H4 (cell line): ENCODE measurements at places on chromosomes 7 and 10. TPM values are rescaled to one million over a fixed set of nuclear protein-coding genes. Genes with fewer than 3 reads are reported as not detected.

Gene TAS2R38
- total RNA-seq, result not detected in 2 replicates

Gene NCF1
- total RNA-seq, result not detected in 2 replicates

DNA sequence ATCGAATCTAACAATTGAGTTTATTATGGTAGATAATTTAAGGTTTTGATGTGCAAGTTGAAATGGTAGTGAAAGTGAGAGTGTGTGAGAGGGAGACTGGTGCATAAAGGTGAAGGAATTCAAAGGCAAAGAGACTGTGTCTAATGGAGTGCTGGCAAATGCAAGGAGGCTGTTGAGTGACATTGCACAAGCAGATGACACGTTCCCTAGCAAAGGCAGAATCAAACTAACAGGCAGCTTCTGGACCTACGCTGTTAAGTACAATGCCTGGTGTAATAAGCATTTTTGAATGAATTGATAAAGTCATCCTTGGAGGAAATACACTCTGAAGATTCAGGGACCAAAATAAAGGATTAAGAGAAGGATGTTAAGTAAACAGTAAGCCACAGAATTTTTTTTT, 11.7 kb upstream of the GPR141 start:
- DNase-seq, result no peak

DNA sequence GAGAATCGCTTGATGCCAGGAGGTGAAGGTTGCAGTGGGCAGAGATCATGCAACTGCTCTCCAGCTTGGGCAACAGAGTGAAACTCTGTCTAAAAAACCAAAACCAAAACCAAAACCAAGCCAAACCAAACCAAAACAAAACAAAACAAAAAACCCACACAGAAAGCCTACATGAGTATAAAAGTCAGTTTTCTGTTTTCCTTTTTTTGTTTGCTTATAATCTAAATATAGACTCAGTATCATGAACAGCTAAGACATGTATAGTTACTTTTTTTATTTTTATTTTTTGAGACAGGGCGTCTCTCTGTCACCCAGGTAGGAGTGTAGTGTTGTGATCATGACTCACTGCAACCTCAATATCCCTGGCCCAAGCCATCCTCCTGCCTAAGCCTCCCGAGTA, 16.8 kb upstream of the MTPN start:
- DNase-seq, result no peak

GRCh38 chr10:20128811-20129210, 312.6 kb downstream of the PLXDC2 start:
- no peak for DNase-seq
